ENCODE measurements at places on chromosomes 7 and 10.

DNA sequence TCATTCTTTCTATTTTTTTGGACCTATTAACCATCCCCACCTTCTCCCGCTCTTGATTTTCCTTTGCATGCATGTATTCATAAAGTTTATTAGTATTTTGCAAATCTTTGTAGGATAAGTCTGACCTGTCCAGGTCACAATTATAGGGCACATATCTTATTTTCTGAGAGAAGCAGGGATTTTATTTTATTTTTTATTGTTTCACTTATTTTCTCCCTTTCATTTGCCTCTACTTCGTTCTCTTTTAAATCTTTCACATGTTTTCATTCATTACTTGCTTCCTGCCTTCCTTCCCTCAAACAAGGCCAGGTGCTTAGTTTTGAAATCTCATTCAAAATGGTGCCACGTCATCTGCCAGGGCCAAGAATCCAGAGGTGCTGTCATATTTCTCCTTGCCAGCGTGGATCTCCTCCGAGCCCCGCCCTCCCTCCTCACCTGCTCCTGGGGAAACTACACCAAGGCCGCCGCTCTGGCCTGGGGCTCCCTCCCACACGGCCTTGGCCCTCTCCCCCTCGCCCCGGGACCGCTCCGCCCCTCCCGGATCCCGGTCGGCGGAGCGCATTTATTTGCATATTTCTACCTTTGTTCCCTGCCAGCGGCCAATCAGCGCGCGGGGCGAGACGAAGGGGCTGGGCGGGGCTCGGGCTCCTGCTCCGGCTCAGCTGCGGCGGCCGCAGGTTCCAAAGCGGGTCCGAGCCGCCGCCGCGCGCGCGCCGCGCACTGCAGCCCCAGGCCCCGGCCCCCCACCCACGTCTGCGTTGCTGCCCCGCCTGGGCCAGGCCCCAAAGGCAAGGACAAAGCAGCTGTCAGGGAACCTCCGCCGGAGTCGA is at the start of gene TSPAN13:
TSPAN13 (plus strand) TSS at position 654 of the 830 bp plus-strand sequence. CDS start 213 bp downstream, outside the sequence.
- peak; percentile 77 for DNase-seq

DNA sequence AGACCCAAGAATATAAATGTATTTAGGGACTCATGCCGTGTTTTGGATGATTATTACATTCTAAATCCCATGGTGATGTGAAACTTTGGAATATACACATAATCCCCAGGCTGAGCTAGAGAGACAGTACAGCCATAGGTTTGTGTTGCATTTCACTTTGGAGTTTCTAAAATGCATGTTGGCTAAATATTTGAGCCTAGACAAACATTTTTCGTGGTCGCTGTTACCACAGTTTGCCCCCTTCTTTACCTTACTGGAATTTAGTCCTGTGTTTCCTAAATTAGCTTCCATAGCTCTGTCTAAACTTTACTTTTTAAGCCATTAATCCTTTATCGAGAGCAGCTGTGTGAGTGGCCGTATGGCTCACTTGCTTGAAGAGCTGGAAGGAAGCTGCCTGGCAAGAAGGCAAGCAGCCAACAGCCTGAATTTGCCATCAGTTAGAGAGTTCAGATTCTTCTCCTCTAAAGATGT is 192.0 kb downstream of the BICC1 start:
- no peak for DNase-seq

GRCh38 chr7:141339603-141340002 is 211.6 kb upstream of the AGK start:
- no peak for DNase-seq

DNA sequence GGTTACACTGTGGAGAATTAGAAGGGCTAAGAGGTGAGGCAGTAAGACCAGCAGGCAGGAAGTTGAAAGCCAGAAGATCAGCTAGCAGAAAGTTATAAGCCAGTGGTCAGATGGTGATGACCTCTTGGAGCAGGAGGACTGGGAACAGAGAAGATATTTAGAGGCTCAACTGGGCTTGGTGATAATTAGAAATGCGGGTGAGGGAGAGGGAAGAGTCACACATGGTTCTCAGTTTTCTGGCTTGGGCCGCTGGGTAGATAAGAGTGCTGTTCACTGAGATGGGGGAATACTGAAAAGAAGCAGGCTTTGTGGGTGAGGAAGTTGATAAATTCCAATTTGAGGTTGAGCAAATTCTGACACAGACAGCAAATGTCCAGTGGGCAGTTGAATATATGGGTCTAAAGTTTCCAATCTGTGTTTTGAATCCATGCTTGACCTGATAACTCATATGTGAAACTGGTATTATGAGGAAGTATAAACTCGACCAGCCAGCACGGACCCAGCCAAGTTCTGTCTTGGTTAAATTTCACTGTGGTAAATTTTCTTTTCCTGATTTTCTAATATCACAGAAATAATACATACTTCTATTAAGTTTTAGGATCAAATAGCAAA is 22.7 kb downstream of the LSMEM1 start:
- DNase-seq = no peak

- DNase-seq = no peak
These were observed 119.5 kb upstream of the AGK start for GRCh38 chr7:141431711-141432110.

GRCh38 chr7:120089968-120090367 is 183.0 kb upstream of the KCND2 start:
- DNase-seq = no peak

DNA sequence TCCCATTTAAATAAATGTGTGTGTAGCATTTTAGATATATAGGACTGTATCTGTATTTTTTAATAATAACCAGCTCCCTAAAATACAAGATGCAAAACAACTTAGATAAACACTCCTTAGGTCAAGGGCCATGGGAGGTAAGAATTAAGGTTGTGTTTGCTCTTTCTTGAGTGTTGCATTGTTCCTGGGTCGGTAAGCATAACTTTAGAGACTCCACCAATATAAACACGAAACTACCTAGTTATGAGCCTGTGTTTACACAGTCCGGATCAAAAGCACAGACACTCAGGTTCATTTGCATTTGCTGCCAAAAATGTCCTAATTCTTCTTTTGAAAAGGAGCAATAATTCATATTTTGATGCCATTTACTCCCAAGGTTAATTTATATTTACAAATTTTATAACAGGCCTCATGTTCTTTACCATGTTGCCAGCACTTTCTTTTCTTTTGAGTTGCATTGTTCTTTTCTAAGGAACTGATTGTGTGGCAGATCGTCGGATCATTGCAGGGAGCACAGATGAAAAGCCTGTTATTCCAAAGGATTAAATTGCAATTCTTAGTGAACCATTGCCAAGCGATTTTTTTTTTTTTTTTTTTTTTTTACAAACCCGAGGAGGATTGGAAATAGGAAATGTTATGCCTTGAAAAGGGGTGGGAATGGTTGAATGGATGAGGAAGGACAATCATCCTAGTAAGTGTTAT is 45.8 kb upstream of the GLCCI1 start:
- no peak for DNase-seq
